ENCODE measurements at places on chromosomes 7 and 10.

DNA sequence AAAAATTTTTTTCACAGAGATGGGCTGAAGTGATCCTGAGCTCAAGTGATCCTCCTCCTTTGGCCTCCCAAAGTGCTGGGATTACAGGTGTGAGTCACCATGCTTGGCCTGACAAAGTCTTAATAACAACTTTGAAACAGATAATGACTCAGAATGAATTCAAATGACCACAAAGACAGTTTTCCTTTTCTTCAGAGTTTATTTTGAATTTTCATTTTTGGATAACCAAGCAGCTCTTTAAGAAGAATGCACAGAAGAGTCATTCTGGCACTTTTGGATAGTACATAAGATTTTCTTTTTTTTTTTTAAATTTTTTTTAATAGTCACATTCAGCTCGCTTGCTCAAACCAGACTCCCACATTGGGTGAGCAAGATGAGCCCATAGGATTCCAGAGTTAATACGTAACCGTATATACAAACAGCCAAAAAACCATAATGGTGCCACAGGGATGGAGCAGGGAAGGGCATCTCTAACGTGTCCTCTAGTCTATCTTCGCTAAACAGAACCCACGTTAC is 43.0 kb upstream of the NMT2 start:
- H3K27me3 ChIP-seq = no peaks in the 10 kb centered on the region
- H3K4me1 ChIP-seq = no peaks in the 10 kb centered on the region
- peaks cover 13% of the 10 kb centered on the region for H3K36me3 ChIP-seq
- no peak overlapping the region for H3K4me3 ChIP-seq

DNA sequence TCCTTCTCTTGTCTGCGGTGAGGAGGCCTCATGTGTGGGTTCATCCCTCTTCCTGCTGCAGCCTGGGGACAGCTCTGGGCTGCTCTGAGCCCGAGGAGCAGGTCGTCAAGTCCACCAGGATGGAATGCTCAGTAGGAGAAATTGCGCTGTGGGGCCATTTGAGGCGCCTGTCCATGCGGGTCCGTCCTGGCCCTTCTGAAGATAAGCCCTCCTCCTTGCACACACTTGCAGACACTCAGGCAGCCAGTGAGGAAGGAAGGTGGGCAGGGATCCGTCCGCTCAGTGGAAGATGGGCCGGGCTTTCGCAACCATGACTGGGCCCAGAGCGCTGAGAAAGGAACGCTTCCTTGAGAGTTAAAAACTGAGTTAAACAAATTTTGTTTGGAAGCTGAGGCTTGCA is 356.8 kb downstream of the GLRX3 start:
- H3K4me1 ChIP-seq = no peaks in the 10 kb centered on the region
- H3K4me3 ChIP-seq = no peak overlapping the region
- no peak for DNase-seq
- H3K27me3 ChIP-seq = no peaks in the 10 kb centered on the region

DNA sequence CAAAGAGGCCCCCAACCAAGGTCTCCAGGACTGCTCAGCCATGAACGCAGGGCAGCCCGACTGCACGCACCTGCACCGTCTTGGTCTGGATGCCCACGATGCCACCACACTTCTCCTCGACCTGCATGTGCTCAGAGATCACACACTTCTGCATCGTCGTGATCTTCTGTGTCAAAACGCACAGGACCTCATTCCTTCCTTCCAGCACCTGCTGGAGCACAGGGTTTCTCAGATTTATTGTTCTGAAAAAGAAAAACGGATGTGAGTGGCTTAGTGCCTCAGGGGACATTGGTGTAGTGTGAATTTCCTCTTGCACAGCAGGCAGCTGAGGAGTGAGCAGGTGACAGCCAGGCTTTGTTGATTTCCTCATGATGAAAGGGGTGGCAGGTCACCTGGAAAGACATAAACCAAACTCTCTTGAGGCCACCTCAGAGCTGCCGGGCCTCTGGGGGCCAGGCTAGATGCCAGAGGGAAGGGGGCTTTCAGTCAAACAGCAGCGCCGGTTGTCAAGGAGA is 38.2 kb downstream of the GSDME start:
- no peaks in the 10 kb centered on the region for H3K4me1 ChIP-seq
- DNase-seq = peak; percentile 26
- no peak overlapping the region for H3K4me3 ChIP-seq
- H3K36me3 ChIP-seq = no peaks in the 10 kb centered on the region
- H3K27me3 ChIP-seq = no peaks in the 10 kb centered on the region

GRCh38 chr7:138951953-138952352 is 29.2 kb downstream of the KIAA1549 start:
- H3K27ac ChIP-seq = no peak overlapping the region
- H3K4me1 ChIP-seq = no peaks in the 10 kb centered on the region
- H3K36me3 ChIP-seq = no peaks in the 10 kb centered on the region
- DNase-seq = no peak
- H3K4me3 ChIP-seq = no peak overlapping the region

GRCh38 chr10:4781955-4782354 is 44.1 kb upstream of the AKR1E2 start:
- no peak for DNase-seq
- no peak overlapping the region for H3K27ac ChIP-seq
- no peaks in the 10 kb centered on the region for H3K27me3 ChIP-seq
- H3K4me3 ChIP-seq = no peak overlapping the region
- no peaks in the 10 kb centered on the region for H3K4me1 ChIP-seq

GRCh38 chr7:35263396-35263795 is 9.5 kb upstream of the TBX20 start:
- DNase-seq = no peak
- H3K27ac ChIP-seq = no peak overlapping the region
- no peaks in the 10 kb centered on the region for H3K4me1 ChIP-seq
- peaks cover 3% of the 10 kb centered on the region for H3K27me3 ChIP-seq
- H3K4me3 ChIP-seq = no peak overlapping the region

DNA sequence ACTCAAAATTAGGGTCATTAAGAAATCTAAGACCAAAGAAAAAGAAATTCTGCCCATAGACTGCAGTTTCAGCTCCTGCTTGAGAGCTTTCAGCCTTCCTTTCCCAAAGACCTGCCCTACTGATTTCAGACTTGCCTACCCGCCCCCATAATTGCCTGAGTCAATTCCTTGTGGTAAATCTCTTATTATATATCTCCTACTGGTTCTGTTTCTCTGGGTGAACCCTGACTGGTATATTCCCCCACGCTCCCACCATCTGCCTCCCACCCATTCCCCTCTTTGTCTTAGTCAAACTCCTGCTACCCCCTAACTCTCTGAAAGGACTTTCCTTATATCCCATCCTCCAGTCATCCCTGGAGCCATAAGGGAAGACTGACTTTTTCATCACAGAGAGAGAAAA is 64.7 kb upstream of the MET start:
- no peak overlapping the region for H3K27ac ChIP-seq
- H3K4me1 ChIP-seq = no peaks in the 10 kb centered on the region
- no peak for DNase-seq

DNA sequence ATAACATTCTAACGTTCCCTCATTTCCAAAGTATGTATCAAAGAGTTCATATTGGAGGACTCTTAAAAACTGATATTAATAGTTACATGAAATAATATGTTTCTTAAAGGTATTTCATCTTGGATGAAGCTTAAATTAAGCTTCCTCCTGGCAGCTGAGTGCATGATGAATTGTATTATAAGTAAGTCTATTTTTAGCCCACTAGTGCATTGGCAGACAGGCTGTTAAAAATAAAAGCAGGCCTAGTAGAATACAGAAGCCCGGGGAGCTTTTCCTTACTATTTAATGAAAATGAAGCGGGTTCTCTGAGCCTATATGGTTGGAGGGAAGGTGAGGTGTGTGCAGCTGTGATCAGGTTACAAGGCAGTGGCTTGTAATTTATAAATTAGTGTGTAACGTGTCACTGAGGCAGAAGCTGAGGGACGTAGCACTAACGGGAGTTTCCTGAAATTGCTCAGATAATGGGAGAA is 130.7 kb upstream of the KMT2E start:
- H3K4me1 ChIP-seq = peaks cover 10% of the 10 kb centered on the region
- H3K36me3 ChIP-seq = no peaks in the 10 kb centered on the region
- DNase-seq = no peak

DNA sequence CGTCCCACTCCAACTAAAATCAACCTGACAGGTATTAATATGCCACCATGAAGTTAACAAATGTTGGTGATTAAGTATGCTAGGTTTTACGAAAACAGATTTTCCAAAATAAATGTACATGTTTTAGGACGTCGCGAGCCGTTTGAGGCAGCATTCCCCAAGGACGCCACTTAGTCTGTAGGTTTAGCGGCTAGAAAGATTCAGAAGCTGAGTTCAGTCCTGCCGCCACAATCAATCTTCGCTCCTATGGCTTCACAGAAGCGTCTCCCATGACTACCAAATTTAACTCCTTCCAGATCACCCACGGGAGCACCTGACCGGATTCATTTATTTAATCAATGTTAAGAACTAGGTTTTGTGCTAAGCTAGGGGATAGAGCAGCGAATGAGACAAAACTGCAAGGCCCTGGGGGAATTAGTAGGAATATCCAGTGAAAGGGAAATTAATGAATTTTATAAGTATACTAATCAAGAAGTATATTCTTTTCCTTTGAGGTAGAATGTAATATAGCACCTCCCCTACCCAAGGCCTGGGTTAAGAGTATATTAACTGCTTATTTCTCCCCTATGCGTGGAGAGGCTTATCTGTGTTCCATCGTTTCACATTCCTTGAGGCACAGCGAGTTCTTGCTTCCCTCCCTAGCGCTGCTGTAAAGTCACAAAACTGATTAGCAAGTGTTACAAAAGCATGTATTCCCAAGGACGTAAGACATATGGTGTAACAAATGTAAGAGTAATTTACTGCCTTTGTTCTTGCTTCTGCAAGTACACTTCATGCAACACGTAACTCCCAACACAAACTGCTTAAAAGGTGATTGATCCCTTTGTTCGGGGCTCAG is 994 bp upstream of the CYP51A1 start:
- H3K27me3 ChIP-seq = no peaks in the 10 kb centered on the region
- peak overlapping the region; percentile 71 for H3K4me3 ChIP-seq
- peak overlapping the region; percentile 97 for H3K27ac ChIP-seq
- peaks cover 1% of the 10 kb centered on the region for H3K4me1 ChIP-seq

- DNase-seq = no peak
- no peak overlapping the region for H3K4me3 ChIP-seq
- H3K4me1 ChIP-seq = no peaks in the 10 kb centered on the region
- no peak overlapping the region for H3K27ac ChIP-seq
- H3K27me3 ChIP-seq = no peaks in the 10 kb centered on the region
Measured at GRCh38 chr7:30816645-30817370, 45.6 kb downstream of the MINDY4 start.

DNA sequence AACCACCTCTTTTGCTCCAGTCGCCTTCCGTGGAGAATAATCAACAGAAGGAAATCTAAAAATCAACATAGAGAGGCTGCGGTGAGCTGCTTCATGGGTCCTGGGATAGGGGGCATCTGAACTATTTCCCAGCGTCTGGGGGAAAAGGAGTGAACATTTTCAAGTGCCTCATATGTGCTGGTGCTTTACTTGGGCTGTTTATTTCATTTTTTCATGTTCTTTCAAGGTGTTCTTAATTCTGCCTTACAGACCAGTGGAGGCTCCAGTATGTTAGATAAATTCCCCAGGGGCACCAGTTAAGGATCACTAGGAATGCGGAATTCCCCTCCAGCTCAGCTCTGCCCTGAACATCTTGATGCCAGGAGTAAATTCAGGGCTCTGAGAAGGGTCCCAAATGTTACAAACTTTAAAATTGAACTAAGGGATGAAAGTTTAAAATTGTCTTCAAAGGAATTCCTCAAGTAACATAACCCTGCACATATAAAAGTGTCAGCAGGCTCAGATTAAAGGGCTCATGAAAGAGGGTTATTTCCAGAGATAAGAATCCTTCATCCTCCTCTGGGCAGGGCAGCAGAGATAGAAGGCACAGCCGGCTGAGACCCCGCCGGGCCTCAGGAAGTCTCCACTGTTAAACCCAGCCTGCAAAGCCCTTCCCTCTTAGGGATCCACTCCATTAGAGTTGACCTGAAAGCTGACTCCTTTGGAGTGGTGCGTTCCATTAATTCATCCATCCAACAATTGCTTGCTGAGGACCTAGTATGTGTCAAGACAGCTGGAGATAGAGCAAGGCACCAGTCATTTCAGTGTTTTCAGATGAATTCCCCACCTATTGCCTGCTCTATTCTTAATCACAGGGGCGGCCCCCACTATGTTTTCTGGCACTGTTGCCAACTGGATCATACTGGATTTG is 345.8 kb downstream of the KCNMA1 start:
- peaks cover 29% of the 10 kb centered on the region for H3K4me1 ChIP-seq
- H3K27me3 ChIP-seq = no peaks in the 10 kb centered on the region
- no peaks in the 10 kb centered on the region for H3K36me3 ChIP-seq
- DNase-seq = no peak

DNA sequence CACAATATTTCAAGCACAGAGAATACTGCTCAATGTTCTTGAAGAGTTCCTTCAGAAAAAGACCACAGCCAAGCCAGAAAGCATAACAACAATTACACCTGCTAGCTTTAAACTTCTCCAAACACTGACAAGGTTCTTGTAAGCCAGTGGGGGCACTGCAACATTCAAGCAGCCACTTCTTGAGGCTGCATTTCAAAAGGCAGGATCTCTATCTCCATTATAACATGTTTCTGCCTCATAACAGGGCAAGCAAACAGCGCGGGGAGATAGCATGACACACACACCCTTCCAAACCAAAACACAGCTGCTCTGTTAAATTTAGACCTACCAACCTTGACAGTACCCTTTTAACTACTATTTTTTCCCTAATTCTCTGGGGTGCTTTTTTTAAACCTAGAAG is 30.8 kb downstream of the CHCHD3 start:
- no peak overlapping the region for H3K27ac ChIP-seq
- H3K36me3 ChIP-seq = no peaks in the 10 kb centered on the region
- no peaks in the 10 kb centered on the region for H3K27me3 ChIP-seq
- no peak overlapping the region for H3K4me3 ChIP-seq

DNA sequence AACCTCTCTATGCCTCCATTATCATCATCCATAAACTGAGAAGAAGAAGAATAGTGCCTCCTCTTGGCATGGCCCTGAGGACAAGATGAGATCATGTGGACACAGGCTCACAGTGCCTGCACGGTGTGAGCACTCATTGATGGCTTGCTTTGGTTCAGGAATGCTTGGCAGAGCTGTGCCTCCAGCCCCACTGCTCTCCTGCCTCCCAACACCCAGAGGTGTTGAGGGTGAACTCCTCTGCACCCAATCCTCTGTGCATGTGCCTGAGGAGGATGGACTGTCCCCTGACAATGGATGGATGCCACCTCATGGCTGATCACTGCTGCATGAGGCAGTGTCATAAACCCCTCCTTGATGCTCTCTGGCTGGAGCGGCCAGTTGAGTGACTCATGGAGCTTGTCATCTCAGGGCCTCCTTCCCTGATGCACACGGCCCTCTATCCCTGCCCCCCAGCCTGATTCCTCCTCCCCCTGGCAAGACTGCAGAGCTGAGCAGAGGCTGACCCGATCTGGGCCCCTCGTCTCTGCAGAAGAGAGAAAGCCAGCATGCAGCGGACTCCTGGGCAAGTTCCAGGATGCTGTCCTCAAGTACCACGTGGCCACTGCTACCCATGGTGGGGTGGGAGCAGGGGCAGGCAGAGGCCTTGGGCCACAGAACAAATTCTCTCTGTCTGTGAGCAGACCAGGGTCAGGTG is 136.3 kb downstream of the KCNMA1 start:
- H3K27me3 ChIP-seq = no peaks in the 10 kb centered on the region
- peaks cover 1% of the 10 kb centered on the region for H3K4me1 ChIP-seq
- H3K27ac ChIP-seq = no peak overlapping the region
- DNase-seq = no peak

GRCh38 chr7:123131556-123131955 is 68.2 kb downstream of the SLC13A1 start:
- no peak overlapping the region for H3K4me3 ChIP-seq
- no peaks in the 10 kb centered on the region for H3K27me3 ChIP-seq
- no peaks in the 10 kb centered on the region for H3K4me1 ChIP-seq
- no peaks in the 10 kb centered on the region for H3K36me3 ChIP-seq
- H3K27ac ChIP-seq = no peak overlapping the region

- no peaks in the 10 kb centered on the region for H3K27me3 ChIP-seq
- DNase-seq = no peak
- H3K4me1 ChIP-seq = peaks cover 6% of the 10 kb centered on the region
- no peaks in the 10 kb centered on the region for H3K36me3 ChIP-seq
- no peak overlapping the region for H3K4me3 ChIP-seq
Measured at GRCh38 chr7:151275813-151276577, 27.5 kb upstream of the SMARCD3 start.
